ENCODE measurements at places on chromosomes 5 and 9.
A peak's percentile ranks its signal among the peaks of the same experiment; 100 is the strongest.

- DNase-seq = no peak
Observed at GRCh38 chr5:50727149-50727496, 60.7 kb downstream of the PARP8 start.

- no peak for DNase-seq
Observed at GRCh38 chr5:96235008-96235910, 197.8 kb downstream of the PCSK1 start.

- no peak for DNase-seq
Observed at GRCh38 chr5:760363-761058, 24.0 kb downstream of the ZDHHC11B start.

GRCh38 chr5:139462586-139463276, at the start of gene ECSCR:
TSS of gene ECSCR (minus strand) at chr5:139462743. CDS start at chr5:139462670, 73 bp downstream.
- DNase-seq = no peak

GRCh38 chr9:125374443-125375309, 113.0 kb downstream of the GAPVD1 start:
- DNase-seq = peak; percentile 78

DNA sequence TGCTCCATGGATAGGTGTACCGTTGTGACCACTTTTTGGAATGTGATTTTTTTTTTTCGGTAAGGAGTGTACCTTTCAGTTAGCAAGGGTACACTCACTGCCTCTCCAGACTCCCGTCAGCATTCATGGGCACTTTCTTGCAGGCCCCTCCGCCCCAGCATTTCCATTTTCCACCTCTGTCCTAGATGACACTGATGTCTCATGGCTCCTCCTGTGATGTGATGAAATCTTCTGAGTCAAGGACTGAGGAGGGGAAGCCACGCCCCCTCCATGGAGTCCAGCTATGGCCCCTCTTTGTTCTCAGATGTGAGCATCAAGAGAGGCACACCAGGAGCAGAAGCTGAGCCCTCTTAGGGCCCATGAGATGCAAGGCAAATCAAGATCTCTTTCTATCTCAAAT, 61.8 kb downstream of the CTSL start:
- no peak for DNase-seq

- DNase-seq = no peak
Observed at GRCh38 chr9:37923796-37924427, 20.0 kb upstream of the SLC25A51 start.

DNA sequence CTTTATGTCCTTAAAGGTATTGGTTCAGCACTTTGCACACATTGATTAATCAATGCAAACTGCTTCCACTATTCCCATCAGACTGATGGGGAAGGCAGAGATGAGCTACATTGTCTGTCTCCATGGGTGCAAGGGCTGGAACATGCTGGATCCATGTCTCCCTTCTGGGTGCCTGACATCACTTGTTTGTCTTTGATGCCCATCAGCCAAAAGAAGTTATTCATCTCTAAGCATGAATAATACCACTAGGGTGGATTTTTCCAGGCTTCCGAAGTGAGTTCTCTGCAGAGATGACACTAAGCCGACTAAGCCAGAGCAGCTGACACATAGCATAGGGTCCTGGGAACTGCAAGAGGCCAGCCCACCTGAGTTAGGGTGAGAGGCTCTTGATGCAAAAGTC, 8.7 kb downstream of the FGF1 start:
- DNase-seq = no peak

GRCh38 chr9:112050544-112051475, 124.3 kb downstream of the SUSD1 start:
- DNase-seq = no peak

DNA sequence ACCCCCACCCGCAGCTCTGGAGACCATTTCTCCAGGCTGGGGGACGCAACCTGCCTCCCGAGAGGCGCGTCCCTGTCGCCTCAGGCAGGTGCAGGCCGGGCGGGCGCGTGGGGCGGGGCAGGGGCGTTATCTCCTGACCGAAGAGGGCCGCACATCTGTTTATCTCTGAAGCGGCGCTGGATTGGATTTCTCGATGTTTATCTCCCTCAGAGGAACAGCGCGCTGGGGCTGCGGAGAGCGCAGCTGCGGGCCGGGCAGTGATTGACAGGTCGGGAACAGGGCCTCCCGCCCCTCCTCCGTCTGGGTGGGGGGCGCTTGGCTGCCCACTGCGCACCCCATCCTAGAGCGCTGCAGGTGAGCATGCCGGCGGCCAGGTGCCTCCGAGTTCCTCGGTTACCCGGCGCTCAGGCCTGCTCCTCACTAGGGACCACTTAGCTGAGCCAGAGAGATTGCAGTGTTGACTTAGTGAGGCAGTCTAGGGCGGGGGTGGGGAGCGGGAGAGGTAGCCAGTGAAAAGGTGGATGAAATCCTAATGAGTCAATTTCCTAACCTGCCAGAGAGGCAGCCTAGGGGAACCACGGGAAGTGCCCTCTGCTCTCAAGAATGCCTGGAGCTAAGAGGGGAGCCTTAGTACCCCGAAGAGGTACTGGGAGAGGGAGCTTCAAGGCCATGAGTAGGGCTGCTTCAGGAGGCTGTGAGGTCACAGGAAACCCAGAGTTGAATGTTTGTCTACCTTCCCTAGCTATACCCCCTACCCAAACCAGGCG, 39.6 kb upstream of the TIFAB start:
- DNase-seq = peak; percentile 83

DNA sequence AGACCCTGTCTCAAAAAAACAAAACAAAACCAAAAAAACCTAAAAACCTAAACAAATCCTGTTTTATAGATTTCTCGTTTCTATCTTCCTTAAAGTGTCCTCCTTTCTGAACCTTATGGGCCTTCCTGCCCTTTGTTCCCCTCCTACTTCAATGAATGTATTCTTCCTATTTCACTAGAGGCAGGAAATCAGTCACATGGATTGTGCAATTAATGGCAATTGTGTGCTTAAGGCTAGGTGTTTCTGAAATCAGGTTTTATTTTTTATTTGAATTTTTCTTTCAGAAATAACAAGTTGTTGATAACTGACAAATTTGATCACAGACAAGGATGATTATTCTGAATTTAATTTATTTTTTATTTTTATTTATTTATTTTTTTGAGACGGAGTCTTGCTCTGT, 220.6 kb upstream of the SEMA6A start:
- DNase-seq = no peak

- no peak for DNase-seq
Observed at GRCh38 chr9:86962692-86963091, 15.4 kb upstream of the GAS1 start.

GRCh38 chr5:170115925-170116324, 10.2 kb downstream of the FOXI1 start:
- DNase-seq = no peak

GRCh38 chr5:178394074-178394473, 161.5 kb upstream of the PHYKPL start:
- no peak for DNase-seq

- no peak for DNase-seq
Observed at GRCh38 chr5:21159510-21160059, 1171.6 kb upstream of the CDH18 start.

GRCh38 chr9:136443087-136443486, 3.4 kb upstream of the INPP5E start:
- DNase-seq = no peak

GRCh38 chr5:67989456-67989855, 226.1 kb upstream of the PIK3R1 start:
- no peak for DNase-seq

GRCh38 chr5:61919920-61920319, 386.1 kb upstream of the KIF2A start:
- peak; percentile 96 for DNase-seq

- no peak for DNase-seq
Observed at GRCh38 chr5:51810592-51810991, 427.3 kb downstream of the ISL1 start.

GRCh38 chr5:43244823-43245565, 53.0 kb downstream of the NIM1K start:
- no peak for DNase-seq

- no peak for DNase-seq
Observed at GRCh38 chr9:134458207-134459108, 132.2 kb downstream of the RXRA start.

DNA sequence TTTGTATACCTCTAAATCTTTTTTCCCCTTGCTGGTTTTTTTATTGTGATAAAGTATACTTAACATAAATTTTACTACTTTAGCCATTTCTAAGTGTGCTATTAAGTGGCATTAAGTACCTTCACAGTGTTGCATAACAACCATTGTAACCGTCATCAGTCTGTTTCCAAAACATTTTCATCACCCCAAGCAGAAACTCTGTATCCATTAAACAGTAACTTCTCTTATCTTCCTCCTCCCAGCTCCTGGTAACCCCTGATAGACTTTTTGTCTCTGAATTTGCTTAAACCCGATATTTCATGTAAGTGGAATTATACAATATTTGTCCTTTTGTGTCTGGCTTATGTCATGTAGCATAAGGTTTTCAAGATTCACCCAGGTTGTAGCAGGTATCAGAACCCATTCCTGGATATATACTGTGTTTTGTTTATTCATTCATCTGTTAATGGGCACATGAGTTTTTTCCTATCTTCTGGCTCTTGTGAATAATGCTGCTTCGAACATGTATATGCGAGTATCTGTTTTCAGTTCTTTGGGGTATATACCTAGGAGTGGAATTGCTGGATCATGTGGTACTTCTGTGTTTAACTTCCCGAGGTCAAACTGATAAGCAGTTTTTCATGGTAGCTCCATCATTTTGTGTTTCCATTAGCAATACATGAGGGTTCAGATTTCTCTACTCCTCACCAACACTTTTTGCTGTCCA, 66.4 kb downstream of the EHMT1 start:
- no peak for DNase-seq

DNA sequence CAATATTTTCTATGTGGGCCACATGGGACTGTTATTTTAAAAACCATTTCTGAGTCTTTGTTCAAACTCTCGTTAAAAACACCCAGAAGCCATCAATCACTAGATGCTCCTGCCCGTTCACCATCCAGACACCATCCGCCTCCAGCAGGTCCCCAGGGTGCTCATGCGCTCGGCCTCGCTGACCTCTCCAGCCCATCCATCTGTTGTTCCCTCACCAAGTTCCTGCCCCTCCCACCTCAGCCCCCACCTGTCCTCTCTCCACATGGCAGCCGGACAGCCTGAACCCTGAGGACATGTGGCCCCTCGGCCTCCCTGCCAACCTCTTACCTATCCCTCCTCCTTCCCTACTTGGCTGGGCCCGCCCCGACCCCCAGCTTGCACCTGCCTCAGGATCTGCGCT, 31.6 kb downstream of the NSUN2 start:
- DNase-seq = no peak

DNA sequence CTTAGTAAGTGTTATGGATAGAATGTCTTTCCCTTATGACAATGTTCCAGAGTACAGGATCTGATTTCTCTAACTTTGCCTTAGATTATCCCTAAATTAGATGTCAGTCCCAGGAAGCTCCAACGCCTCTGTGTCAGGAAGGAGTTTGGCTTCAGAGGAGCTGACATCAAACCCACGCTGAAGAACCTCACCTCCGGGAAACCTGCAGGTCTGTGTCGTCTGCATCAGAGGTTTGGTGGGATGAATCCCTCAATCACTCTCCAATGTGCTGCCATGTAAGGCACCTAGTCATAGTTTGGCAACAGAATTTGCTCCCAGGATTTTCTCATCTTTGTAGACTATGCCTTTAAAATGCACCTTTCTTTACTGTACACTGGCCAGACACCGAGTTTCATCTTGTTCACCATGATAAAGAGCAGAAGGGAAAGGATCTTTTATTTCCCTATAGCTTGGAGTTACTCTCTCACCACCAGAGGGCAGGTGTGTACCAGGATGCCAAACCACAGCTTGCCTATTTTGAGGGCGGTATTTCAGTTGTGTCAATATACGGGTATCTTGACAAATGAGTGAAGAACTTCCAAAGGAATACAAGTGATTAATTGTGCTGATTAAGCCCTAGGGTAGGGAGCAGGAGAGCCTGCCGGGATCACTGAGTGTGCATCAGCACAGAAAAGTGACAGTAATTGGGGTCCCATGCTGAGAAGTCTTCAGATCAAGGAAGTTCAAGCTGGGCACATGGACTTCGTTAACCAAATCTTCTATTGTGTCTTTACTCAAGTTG, 23.4 kb downstream of the MINAR2 start:
- DNase-seq = peak; percentile 32

GRCh38 chr9:87579781-87580541, 82.3 kb downstream of the DAPK1 start:
- DNase-seq = no peak

- DNase-seq = no peak
Observed at GRCh38 chr9:85038061-85038460, 368.5 kb downstream of the NTRK2 start.

- DNase-seq = no peak
Observed at GRCh38 chr5:102764381-102765004, 9.4 kb downstream of the PAM start.

DNA sequence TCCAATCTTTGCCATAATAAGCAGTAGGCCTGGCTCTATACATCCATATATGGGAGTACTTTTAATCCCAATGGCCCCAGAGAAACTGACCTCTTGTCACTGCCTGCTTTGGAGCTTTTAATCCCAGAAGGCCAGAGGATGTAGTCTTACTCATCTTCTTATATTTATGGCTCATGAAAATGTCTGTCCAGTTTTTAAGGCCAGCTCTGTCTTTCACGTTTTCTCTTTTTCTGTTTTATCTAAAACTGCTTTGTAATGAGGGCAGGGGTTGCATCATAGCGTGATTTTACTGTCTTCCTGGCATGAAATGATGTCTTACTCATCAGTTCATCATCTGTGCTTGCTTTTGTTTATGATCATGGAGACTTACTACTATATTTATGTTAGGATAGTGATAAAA, 1094.9 kb downstream of the MAT2B start:
- no peak for DNase-seq

DNA sequence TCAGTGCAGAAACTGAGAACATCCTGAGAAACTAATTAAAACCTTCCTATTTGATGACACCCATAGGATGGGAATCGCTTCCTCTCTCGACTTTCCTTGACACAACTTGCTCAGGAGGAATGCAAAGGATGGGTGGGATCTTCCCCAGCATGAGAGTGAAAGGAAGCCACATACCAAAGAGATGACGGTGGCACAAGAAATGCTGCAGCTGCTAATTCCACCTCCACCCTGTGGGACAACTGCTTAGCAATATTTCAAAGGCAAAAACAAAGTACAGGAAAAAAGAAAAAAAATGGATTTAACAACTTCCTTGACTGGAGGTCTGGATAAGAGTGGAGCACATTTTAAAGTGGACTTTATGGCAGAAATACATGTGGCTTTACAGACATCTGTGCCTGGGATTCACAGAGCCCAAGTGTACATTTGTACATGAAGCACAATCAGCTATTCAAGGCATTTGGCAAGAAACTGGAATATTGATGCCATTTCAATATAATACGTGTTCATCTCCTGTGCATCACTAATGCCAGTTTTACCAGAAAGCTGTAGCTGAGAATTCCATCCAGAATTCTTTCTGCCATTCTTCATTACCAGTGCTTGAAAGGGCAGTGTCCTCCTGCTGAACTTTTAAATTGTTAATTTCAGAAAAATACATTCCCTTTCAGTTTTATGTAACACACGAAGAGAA, 359.2 kb upstream of the ACTBL2 start:
- DNase-seq = no peak

DNA sequence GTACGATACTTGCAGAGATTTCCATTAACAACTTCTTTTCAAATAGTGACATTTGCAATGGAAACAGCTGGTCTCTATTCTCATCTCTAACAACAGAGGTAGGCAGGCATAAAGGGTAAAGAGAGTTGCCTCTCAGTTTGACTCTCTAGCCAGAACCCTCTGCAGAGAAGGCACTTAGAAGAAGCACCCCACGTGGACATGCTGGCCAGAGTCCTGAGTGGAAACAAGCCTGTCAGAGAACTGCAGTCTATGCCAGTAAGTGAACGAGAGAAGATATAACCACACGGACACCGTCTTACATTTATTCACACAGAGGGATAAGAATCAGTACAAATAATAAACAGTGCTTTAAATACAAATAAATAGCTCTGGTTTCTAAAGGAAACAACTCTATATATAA, 11.0 kb upstream of the LHX6 start:
- DNase-seq = no peak

- no peak for DNase-seq
Observed at GRCh38 chr5:95590880-95591279, 29.0 kb upstream of the GPR150 start.
